Stimulated activated CD4-positive, alpha-beta T cell treated with anti-CD3 and anti-CD28 coated beads, Interleukin-4, amount 100 ng/mL, for 4 hours (primary cell): ENCODE measurements at places on chromosomes 4 and X.
A peak's percentile ranks its signal among the peaks of the same experiment; 100 is the strongest.

GRCh38 chrX:129771266-129771995 lies 8.3 kb upstream of the SASH3 start:
- no peak for DNase-seq

GRCh38 chrX:68930542-68931317 lies 101.9 kb downstream of the EFNB1 start:
- DNase-seq, result no peak

GRCh38 chr4:123104310-123105025 lies 182.1 kb upstream of the NUDT6 start:
- DNase-seq, result no peak

- DNase-seq, result no peak
These were observed 715.4 kb downstream of the GRXCR1 start for GRCh38 chr4:43607827-43608461.

- no peak for DNase-seq
These were observed 378.0 kb downstream of the AFF2 start for GRCh38 chrX:148878371-148878770.

DNA sequence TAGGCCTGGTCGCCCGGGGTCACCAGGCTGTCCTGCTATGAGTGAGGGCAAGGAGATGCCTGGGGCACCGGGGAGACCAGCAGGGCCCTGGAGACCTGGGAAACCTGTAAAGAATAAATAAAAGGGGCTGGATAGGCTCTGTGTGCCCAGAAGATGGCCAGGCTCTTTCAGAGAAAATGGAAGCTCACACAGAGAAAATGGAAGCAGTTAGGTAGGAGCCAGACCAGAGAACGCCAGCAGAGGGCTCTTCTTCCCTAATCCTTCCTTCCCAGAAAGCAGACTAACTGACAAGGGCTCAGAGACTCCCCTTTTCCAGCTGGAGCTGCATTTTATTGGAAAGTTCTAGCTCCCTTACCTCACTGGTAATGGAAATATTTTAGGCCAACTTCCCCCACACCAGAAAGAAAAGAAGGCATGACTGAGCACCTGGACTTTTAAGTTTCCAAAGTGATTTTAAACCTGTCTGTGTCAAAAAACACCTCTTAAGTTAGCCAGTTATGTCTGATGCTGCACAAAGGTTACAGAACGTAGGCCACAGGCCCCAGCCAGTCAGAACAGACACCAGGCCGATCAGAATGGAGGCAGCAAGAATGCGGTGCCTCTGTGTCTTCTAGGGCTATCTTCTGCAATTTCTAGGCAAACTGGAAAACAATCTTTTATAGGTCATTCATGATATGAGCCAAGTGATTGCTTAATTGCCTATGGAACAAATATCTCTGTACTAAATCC lies 74.0 kb downstream of the ATG4A start:
- no peak for DNase-seq

DNA sequence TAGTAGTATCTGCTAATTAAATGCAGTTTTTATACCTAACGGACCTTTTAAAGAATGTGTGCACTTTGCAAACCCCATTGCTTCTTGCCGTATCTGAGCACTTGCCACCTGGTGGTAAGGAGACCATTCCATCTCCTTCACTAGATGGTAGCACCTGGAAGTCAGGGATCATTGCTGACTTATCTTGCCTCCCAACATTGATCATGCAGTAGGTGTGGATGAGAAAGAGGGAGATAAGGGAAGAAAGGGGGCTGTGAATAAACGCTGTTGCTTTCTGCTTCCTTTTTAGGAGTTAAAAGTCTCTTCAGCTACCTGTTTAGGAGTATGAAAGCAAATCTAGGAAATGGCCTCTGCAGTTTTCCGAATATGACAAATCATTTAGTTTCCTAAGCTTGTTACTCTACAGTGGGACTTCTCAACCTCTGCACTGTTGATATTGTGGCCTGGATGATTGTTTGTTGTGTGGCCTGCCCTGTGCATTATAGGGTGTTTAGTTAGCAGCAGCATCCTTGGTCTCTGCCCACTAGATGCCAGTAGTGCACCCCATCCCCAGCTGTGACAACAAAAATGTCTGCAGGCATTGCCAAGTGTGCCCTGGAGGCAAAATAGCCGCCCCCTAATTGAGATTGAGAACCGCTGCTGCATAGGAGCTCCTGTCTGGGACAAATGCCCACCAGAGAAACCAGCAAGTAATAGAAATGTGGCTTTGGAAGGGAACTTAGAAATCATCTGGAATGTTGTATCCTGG lies 38.8 kb downstream of the GAB1 start:
- DNase-seq, result peak; percentile 1

DNA sequence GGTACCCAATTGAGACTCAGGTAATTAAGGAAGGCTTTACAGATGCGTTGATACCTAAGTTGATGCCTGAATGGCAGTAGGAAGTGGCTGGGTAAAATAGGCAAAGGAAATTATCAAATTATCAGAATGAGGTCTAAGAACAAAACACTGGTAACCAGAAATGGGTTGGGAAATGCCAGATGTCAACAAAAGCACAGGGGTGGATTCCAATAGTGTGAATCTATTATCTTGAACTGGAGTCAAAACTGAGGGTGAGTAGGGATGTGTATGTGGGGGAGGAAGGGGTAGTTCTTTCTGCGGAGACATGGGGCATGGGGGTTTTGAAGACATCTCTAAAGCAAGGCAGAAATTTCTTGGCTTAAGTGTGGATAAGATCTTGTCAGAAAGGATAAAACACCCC lies 16.0 kb upstream of the SEPTIN6 start:
- DNase-seq, result no peak

- DNase-seq, result no peak
These were observed 993.9 kb downstream of the PDHA2 start for GRCh38 chr4:96833831-96834230.

DNA sequence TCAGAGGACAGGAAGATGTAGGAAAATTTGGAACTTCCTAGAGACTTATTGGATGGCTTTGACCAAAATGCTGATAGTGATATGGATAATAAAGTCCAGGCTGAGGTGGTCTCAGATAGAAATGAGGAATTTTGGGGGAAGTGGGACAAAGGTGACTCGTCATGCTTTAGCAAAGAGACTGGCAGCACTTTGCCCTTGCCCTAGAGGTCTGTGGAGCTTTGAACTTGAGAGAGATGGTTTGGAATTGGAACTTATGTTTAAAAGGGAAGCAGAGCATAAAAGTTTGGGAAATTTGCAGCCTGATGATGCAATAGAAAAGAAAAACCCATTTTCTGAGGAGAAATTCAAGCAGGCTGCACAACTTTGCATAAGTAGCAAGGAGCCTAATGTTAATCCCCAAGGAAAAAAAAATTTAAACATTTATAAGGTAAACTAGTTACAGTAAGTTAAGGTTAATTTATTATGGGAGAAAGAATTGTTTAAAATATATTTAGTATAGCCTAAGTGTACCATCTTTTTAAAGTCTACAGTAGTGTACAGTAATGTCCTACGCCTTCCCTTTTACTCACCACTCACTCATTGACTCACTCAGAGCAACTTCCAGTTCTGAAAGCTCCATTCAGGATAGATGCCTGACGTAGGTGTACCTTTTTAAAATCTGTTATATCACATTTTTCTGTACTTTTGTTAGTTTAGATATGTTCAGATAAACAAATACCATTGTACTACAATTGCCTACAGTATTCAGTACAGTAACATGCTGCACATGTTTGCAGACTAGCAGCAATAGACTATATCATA lies 101.2 kb downstream of the FAM13A start:
- DNase-seq, result no peak

DNA sequence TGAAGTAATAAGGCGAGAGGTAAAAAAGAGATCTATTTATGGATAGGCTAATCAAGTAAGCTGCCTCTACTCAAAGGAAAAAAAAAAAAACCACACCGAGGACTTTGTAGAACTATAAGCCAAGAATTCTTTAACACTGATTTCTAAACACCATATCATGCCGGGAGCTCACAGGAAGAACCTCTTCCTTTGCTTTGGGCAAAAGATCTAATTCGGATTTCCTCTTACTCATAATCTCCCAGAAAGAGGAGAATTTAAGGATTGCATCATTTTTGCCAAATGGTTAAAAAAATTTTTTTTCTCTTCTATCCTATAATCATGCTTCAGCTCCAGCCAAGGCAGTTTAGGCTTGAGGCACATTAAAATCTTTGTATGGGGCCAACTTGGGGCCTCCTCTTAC lies 95.5 kb downstream of the ZNF827 start:
- DNase-seq, result no peak
